ENCODE measurements at places on chromosomes 11 and 22. TPM values are rescaled to one million over a fixed set of nuclear protein-coding genes. Genes with fewer than 3 reads are reported as not detected.

- DNase-seq, result peak; percentile 35
These were observed 27.9 kb upstream of the OAF start for GRCh38 chr11:120182790-120183491.

GRCh38 chr11:74417860-74418508 is 19.8 kb upstream of the PGM2L1 start:
- peak; percentile 59 for DNase-seq

- DNase-seq, result peak; percentile 60
These were observed 2.8 kb upstream of the CRACR2B start for GRCh38 chr11:824942-825341.

- peak; percentile 24 for DNase-seq
These were observed 19.2 kb downstream of the GLYATL1 start for GRCh38 chr11:58958500-58958899.

DNA sequence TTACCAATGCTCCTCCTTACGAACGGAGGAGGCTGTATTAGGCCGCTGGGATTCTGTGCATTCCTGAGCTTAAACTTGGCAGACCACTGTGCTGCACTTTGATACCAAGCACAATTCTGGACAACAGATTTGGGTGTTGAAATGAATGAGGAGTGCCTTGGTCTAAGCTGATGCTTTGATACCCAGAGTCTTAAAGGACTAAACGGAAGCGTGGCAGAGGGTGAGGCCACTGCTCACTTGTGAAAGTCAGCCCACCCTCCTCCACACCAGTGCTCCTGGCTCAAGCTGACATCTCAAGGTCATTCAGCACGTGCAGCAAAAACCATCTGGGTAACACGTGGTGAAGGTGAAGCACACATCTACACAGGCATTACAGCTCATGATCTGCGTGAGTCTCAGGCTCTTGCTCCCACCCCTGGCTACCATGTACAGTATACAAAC is 85.9 kb downstream of the MICAL3 start:
- DNase-seq, result no peak

- no peak for DNase-seq
These were observed 93.6 kb downstream of the MTNR1B start for GRCh38 chr11:93063086-93063485.

DNA sequence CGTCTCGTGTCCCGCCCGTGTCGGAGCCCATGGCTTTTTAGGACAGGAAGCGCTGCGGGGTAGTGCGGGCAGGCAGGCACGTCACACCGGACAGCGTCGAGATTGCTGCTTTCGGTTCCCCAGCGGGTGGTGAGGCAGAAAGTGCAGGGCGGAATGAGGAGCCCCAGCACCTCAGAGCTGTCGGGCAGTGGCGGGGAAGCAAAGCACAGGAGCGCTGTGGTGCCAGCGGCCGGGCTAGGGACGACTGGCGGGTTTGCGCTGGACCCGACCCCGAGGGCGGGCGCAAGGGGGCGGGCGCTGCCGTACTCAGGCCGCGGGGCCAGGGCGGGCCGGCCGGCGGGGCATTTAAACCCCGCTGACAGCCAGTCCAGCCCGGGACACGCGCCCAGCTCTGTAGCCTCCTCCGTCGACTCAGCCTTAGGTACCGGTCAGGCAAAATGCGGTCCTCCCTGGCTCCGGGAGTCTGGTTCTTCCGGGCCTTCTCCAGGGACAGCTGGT is at the start of gene SLC37A2:
Gene SLC37A2 (plus strand): TSS at position 375 of the 498 bp plus-strand sequence. CDS start 63 bp downstream, at position 438.
- DNase-seq, result peak; percentile 75

DNA sequence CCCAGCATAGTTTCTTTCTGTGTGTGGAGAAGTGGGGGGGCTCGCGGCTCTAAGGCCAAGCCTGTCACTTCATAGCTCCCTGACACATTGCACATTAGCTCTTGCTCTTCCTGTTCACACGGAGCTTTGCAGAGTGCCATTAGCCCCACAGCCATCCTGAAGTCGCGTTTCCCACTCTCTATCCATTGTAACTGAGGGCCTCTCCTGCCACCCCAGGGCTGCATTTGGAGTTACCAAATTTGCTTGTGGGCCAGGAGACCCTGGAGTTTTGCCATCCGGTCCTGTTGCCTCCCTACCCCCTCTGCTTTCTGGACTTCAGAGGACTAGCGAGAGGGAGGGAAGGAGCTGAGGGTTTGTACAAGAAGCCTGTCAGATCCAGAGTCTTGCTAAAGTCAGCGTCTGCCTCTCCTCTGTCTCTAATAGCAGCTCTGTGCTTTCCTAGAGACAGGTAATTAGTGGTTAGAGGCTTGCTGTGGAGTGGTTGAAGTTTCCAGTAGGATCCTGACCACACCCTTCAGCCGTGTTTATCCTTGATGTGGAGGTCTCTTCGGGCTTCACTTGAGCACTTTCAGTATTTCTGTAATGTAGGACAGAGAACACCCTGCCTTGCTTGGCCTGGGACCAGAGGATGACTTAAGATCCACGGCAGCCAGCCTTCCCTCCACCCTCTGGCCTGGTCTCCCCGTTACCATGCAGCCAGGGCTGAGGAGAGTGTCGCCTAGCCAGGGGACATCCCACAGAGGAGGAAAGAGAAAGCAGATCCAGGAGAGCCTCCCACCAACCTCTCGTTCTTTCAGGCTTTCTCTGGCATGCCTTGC is 14.1 kb downstream of the DCPS start:
- DNase-seq, result peak; percentile 73

- DNase-seq, result no peak
These were observed 17.1 kb downstream of the SC5D start for GRCh38 chr11:121309688-121310087.

The MOGAT2 gene
- not detected for total RNA-seq

The GALNT18 gene
- 3.3 TPM for total RNA-seq

The OR52N4 gene
- total RNA-seq, result not detected

The UBQLN3 gene
- 0.16 TPM for total RNA-seq

The TUT1 gene
- total RNA-seq, result 7.5 TPM

The POTEH gene
- total RNA-seq, result not detected

The OR5AL1 gene
- total RNA-seq, result not detected

The RFPL1 gene
- total RNA-seq, result not detected

The TRIM48 gene
- not detected for total RNA-seq

Measured in myocyte (in vitro differentiated cells).